ENCODE measurements at places on chromosomes 6 and 20. TPM values are rescaled to one million over a fixed set of nuclear protein-coding genes. Genes with fewer than 3 reads are reported as not detected.

The KIF3B gene
- total RNA-seq, result 67.8 TPM

The MOXD1 gene
- total RNA-seq, result 0.21 TPM

The LGSN gene
- not detected for total RNA-seq

The SEMG1 gene
- total RNA-seq, result not detected

The COX4I2 gene
- total RNA-seq, result not detected

The BPI gene
- not detected for total RNA-seq

The OVOL2 gene
- 0.77 TPM for total RNA-seq

The GPX5 gene
- not detected for total RNA-seq

The PRR18 gene
- 0.23 TPM for total RNA-seq

The TCP11 gene
- not detected for total RNA-seq

The FABP7 gene
- not detected for total RNA-seq

The HDGFL1 gene
- total RNA-seq, result not detected

The MYLK2 gene
- 0.87 TPM for total RNA-seq

The KHDRBS2 gene
- not detected for total RNA-seq

The CST3 gene
- 158 TPM for total RNA-seq

The COQ3 gene
- total RNA-seq, result 9.5 TPM

The CCN6 gene
- total RNA-seq, result 3.0 TPM

The LIN28B gene
- 5.8 TPM for total RNA-seq

The CRNKL1 gene
- 16.4 TPM for total RNA-seq

The CST5 gene
- total RNA-seq, result not detected

The TNFRSF21 gene
- 76.0 TPM for total RNA-seq

The RPL10A gene
- total RNA-seq, result 732 TPM

The SLC32A1 gene
- not detected for total RNA-seq

The XKR7 gene
- total RNA-seq, result 6.2 TPM

The RAB44 gene
- total RNA-seq, result not detected

The ULBP1 gene
- 3.1 TPM for total RNA-seq

The RUNX2 gene
- 7.0 TPM for total RNA-seq

The RAET1E gene
- 1.8 TPM for total RNA-seq

The KLHDC3 gene
- 60.9 TPM for total RNA-seq

The RNF39 gene
- not detected for total RNA-seq

The LY86 gene
- total RNA-seq, result not detected

The OR2H1 gene
- not detected for total RNA-seq

The TRIM15 gene
- 0.13 TPM for total RNA-seq

The NOP56 gene
- total RNA-seq, result 354 TPM

The LSM2 gene
- 89.7 TPM for total RNA-seq

The ZBTB12 gene
- total RNA-seq, result 9.4 TPM

The EYA4 gene
- total RNA-seq, result not detected

The PLCG1 gene
- total RNA-seq, result 159 TPM

The LCA5 gene
- total RNA-seq, result 7.0 TPM

The CNKSR3 gene
- total RNA-seq, result 18.2 TPM

The RSPO3 gene
- total RNA-seq, result not detected

The LTV1 gene
- 46.8 TPM for total RNA-seq

The AVP gene
- total RNA-seq, result not detected

The HLA-DPA1 gene
- total RNA-seq, result 0.69 TPM

The MYH7B gene
- 0.59 TPM for total RNA-seq

The GJA10 gene
- not detected for total RNA-seq
